ENCODE measurements at places on chromosomes 2 and 18. TPM values are rescaled to one million over a fixed set of nuclear protein-coding genes. Genes with fewer than 3 reads are reported as not detected.

DNA sequence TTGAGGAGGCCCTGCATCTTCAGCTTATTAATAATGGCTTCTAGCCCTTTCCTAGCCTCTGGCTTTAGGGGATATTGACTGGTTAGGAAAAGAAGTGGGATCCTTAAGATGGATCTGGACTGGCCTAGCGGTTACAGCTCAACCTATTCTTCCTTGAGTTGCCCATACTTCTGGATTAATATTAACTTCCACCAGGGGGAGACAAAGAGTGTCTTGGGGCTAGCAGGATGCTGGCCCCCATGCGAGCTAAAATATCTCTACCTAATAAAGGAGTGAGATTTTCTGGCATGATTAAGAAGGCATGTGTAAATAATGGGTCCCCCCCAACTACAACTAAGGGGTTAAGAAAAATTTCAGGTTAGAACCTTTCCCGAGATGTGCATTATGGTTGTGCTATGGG is 23.2 kb upstream of the PLA2R1 start:
- H3K27me3 ChIP-seq, result no peaks in the 10 kb centered on the region
- no peak overlapping the region for H3K27ac ChIP-seq
- no peak for DNase-seq
- no peaks in the 10 kb centered on the region for H3K4me1 ChIP-seq
- no peak overlapping the region for H3K4me3 ChIP-seq
- H3K36me3 ChIP-seq, result no peaks in the 10 kb centered on the region

- H3K27ac ChIP-seq, result no peak overlapping the region
- H3K4me1 ChIP-seq, result no peaks in the 10 kb centered on the region
- no peak for DNase-seq
- H3K27me3 ChIP-seq, result no peaks in the 10 kb centered on the region
Measured at GRCh38 chr18:28198620-28199019, 21.7 kb upstream of the CDH2 start.

DNA sequence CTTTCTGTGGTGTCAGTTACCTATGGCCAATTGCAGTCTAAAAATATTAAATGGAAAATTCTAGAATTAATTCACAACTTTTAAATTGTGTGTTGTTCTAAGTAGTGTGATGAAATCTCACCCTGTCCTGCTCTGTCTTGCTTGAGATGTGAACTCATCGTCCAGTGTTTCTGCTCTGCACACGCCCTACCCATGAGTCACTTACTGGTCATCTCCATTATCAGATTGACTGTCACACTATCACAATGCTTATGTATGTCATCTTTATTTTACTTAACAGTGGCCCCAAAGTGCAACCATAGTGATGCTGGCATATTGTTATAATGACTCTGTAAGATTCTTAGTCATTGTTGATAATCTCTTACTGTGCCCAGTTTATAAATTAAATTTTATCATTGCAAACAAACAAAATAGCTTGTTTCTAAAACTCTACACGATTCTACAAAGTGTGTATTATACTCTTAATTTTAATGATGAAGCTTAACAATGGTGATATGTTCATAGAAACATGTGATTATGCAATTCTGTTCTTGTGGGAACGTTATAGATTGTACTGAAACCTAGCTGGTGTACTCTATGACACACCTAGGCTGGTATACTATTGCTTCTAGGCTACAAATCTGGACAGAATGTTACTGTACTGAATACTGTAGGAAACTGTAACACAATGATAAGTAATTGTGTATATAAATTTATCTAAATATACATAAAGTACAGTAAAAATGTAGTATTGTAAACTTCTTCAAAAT is 1086.8 kb upstream of the PIK3C3 start:
- no peaks in the 10 kb centered on the region for H3K27me3 ChIP-seq
- no peaks in the 10 kb centered on the region for H3K4me1 ChIP-seq
- H3K27ac ChIP-seq, result no peak overlapping the region

DNA sequence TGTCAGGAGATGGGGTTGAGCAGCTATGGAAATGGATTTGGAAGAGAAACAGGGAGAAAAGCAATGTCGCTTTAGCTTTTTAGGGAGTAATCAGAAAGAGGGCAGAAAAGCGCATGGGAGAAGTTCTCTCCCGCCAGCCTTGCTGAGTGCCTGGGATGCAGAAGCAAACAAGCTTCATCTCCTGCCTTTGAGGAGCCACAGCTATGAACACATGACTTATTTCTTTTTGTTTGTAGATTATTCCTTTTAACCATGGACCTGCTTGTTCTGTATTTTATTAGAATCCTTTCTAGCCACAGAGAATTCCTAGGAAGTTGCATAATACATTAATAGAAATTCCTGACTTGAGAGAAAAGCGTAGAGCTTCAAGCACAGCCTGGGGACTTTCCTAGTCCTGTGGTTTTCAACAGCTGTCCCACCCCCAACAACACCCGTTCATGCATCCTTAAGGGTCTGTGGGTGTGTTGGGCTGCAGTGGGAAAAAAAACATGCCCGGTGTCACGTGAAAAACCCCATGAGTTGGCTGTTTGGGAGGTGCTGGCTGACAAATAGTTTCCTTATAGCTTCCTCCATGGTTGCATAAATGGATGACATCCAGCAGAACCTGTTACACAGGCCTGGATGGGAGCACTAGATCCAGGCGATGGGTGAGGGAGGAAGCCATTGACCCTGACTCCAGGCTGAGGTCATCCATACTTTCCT is 14.9 kb downstream of the SLC9A4 start:
- H3K27ac ChIP-seq, result no peak overlapping the region
- no peaks in the 10 kb centered on the region for H3K36me3 ChIP-seq
- H3K4me1 ChIP-seq, result no peaks in the 10 kb centered on the region
- DNase-seq, result no peak
- H3K27me3 ChIP-seq, result no peaks in the 10 kb centered on the region
- H3K4me3 ChIP-seq, result no peak overlapping the region

DNA sequence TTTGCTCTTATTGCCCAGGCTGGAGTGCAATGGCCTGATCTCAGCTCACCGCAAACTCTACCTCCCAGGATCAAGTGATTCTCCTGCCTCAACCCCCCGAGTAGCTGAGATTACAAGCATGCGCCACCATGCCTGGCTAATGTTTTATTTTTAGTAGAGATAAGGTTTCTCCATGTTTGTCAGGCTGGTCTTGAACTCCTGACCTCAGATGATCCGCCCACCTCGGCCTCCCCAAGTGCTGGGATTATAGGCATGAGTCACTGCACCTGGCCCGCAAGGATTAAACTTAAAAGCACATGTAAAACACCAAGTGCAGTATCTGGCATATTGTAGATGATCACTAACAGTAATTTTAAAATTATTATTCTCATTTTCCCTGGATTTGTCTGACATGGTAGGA is 72.9 kb downstream of the C1QL2 start:
- no peaks in the 10 kb centered on the region for H3K27me3 ChIP-seq
- no peaks in the 10 kb centered on the region for H3K4me1 ChIP-seq
- no peak overlapping the region for H3K4me3 ChIP-seq
- H3K36me3 ChIP-seq, result no peaks in the 10 kb centered on the region
- DNase-seq, result no peak

GRCh38 chr2:7450833-7451190 is 533.6 kb downstream of the RNF144A start:
- no peaks in the 10 kb centered on the region for H3K36me3 ChIP-seq
- H3K27ac ChIP-seq, result no peak overlapping the region
- no peaks in the 10 kb centered on the region for H3K4me1 ChIP-seq
- DNase-seq, result no peak

- H3K4me3 ChIP-seq, result no peak overlapping the region
- DNase-seq, result no peak
- H3K27me3 ChIP-seq, result no peaks in the 10 kb centered on the region
- H3K36me3 ChIP-seq, result no peaks in the 10 kb centered on the region
Measured at GRCh38 chr2:77873506-77873905, 351.3 kb upstream of the LRRTM4 start.

GRCh38 chr2:38754049-38754448 is 2.9 kb upstream of the SRSF7 start:
- DNase-seq, result no peak
- no peak overlapping the region for H3K27ac ChIP-seq
- H3K4me1 ChIP-seq, result peaks cover 3% of the 10 kb centered on the region
- no peaks in the 10 kb centered on the region for H3K27me3 ChIP-seq
- H3K4me3 ChIP-seq, result no peak overlapping the region

GRCh38 chr2:128464456-128464855 is 145.8 kb upstream of the HS6ST1 start:
- H3K4me3 ChIP-seq, result no peak overlapping the region
- H3K27ac ChIP-seq, result no peak overlapping the region
- H3K4me1 ChIP-seq, result no peaks in the 10 kb centered on the region
- DNase-seq, result no peak
- H3K36me3 ChIP-seq, result no peaks in the 10 kb centered on the region

DNA sequence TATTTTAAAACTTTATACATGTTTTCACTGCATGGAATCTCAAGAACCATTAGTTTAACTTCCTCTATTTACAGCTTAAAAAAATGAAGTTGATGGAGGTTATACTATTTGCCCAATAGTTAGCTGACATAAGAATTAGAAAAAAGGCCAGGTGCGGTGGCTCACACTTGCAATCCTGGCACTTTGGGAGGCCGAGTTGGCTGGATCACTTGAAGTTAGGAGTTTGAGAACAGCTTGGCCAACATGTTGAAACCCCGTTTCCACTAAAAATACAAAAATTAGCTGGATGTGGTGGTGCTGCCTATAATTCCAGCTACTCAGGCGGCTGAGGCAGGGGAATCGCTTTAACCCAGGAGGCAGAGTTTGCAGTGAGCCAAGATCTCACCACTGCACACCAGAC is 125.1 kb upstream of the CDH19 start:
- H3K4me1 ChIP-seq, result no peaks in the 10 kb centered on the region
- no peaks in the 10 kb centered on the region for H3K27me3 ChIP-seq
- no peaks in the 10 kb centered on the region for H3K36me3 ChIP-seq

GRCh38 chr2:36393738-36394256 is 38.2 kb downstream of the CRIM1 start:
- no peaks in the 10 kb centered on the region for H3K27me3 ChIP-seq
- H3K36me3 ChIP-seq, result no peaks in the 10 kb centered on the region
- H3K4me1 ChIP-seq, result peaks cover 12% of the 10 kb centered on the region
- H3K4me3 ChIP-seq, result no peak overlapping the region
- no peak overlapping the region for H3K27ac ChIP-seq

DNA sequence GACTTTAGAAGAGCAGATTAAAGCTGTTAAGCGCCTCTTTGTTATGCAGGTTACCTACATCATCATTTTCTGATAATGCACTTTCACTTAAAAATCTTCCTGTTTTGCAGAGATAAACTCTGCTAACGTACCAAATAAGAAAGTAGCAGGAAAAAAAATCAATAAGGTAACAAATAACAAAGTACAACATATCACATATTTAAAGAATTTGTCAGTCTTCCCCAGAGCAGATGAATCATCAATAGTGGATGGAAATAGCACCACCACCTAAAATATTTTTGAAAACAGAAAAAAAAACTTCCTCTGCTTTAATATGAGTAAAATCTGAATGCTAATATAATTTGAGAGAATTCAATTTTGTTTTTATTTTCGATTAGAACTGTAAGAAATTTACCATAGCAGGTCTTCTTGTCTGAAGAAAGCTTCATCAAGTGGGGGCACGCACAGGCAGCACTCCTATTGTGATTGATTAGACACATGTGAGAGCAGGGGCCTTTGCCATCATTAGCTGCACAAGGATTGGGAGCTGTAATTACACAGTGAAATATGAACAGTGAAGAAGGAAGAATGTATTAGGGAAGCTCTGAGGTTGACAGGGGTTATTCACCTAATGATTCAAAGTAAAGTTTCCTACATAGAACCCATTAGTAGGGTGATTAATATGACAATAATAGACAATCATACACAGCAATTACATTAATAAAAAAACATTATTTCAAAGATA is 1279.4 kb downstream of the LRP1B start:
- DNase-seq, result no peak
- H3K27me3 ChIP-seq, result no peaks in the 10 kb centered on the region
- H3K4me3 ChIP-seq, result no peak overlapping the region
- H3K4me1 ChIP-seq, result no peaks in the 10 kb centered on the region

GRCh38 chr2:25041307-25041927 is 459 bp upstream of the EFR3B start:
- H3K27me3 ChIP-seq, result no peaks in the 10 kb centered on the region
- DNase-seq, result peak; percentile 82
- H3K4me3 ChIP-seq, result peak overlapping the region; percentile 21
- no peaks in the 10 kb centered on the region for H3K36me3 ChIP-seq

- peaks cover 2% of the 10 kb centered on the region for H3K4me1 ChIP-seq
- no peak overlapping the region for H3K4me3 ChIP-seq
- no peak for DNase-seq
- no peaks in the 10 kb centered on the region for H3K27me3 ChIP-seq
Measured at GRCh38 chr2:33168425-33168824, 221.7 kb downstream of the LTBP1 start.

- H3K4me1 ChIP-seq, result no peaks in the 10 kb centered on the region
- H3K27me3 ChIP-seq, result no peaks in the 10 kb centered on the region
- no peak overlapping the region for H3K4me3 ChIP-seq
- H3K27ac ChIP-seq, result no peak overlapping the region
- no peaks in the 10 kb centered on the region for H3K36me3 ChIP-seq
Measured at GRCh38 chr2:60560734-60561644, 7.5 kb upstream of the BCL11A start.

DNA sequence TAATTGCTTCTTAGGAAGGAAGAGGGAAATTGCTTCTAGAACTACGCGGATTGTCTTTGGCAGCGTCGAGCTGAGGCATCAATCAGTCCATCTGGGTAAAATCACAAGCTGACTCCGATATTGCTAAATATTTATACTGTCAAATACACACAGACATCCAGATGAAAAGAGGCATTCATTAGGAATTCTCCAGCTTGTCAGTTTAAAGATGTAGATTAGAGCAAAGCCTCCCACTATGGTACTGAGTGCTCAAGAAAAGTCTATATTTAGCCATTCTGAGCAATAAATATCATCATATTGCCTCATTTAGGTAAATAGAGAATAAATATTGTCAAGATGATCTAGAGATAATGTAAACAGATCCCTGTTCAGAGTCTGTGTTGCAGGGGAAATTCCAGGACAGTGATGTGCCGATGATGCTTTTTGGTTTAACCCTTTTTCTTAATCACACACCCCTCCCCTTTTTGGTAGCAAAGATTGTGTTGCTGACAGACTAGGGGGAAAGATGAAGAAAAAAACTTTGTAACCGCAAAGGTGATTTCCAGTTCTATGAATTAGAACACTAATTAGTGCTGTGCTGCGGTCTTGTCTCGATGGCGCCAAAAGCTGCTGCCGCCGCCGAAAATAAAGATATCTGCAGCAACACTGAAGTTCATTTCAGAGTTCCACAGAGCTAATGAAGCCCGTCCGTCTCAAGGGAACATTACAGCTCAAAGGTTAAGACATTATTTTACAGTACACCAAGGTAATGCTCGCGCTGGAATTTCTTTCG is 171.8 kb downstream of the PTGR3 start:
- DNase-seq, result no peak
- H3K27ac ChIP-seq, result no peak overlapping the region
- H3K4me1 ChIP-seq, result no peaks in the 10 kb centered on the region
- no peak overlapping the region for H3K4me3 ChIP-seq
- no peaks in the 10 kb centered on the region for H3K27me3 ChIP-seq

Gene NR4A2
- total RNA-seq, result 10.4 TPM

Gene MROH2A
- not detected for total RNA-seq

Gene ERLEC1
- 55.0 TPM for total RNA-seq

Gene FANCL
- 28.6 TPM for total RNA-seq

Gene CTAGE1
- not detected for total RNA-seq

Gene DQX1
- total RNA-seq, result not detected

Gene GREB1L
- total RNA-seq, result 5.1 TPM

Gene IMPACT
- total RNA-seq, result 20.7 TPM

Gene SERPINB13
- total RNA-seq, result not detected

Measured in aorta (tissue), 5 donors.